ENCODE measurements at places on chromosomes 6 and 20. TPM values are rescaled to one million over a fixed set of nuclear protein-coding genes. Genes with fewer than 3 reads are reported as not detected.

RSPO3 gene
- 15.4 TPM for total RNA-seq

SRC gene
- total RNA-seq, result 20.3 TPM

CDSN gene
- not detected for total RNA-seq

CDKN1A gene
- total RNA-seq, result 900 TPM

FOXC1 gene
- total RNA-seq, result 0.66 TPM

Measured in fibroblast of lung (primary cell).